KBM-7 (cell line): ENCODE measurements at places on chromosomes 5 and 9.

GRCh38 chr9:91301161-91301560 is 60.6 kb downstream of the AUH start:
- no peak for DNase-seq

DNA sequence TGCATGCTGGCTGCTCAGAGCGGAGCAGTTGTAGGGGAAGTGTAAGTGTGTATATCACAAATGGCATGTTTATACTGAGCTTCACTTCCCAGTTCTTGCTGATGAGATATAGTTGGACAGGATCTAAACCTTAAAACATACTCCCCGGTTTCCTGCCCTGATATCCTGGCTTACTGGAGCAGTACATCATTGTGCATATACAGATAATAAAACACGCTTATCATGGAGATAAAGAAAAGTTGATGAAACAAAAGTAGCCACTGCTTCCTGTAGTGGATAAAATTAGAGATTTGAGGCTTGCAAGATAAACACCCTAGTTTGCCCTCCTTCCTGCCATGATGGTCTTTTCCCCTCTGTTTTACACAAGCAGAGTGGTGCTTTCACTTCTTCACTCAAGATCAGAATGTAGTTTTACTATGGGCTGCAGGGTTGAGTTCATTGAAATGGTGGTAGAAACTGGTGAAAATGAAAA is 15.0 kb downstream of the NPR3 start:
- DNase-seq = peak; percentile 94

- no peak for DNase-seq
These were observed 211.7 kb downstream of the TLE1 start for GRCh38 chr9:81477669-81478068.

GRCh38 chr5:1050423-1051365 is 42.1 kb downstream of the NKD2 start:
- no peak for DNase-seq

GRCh38 chr9:115746496-115746895 is 407.1 kb upstream of the PAPPA start:
- no peak for DNase-seq

- no peak for DNase-seq
These were observed 211.4 kb downstream of the DEPDC1B start for GRCh38 chr5:60488466-60489130.

DNA sequence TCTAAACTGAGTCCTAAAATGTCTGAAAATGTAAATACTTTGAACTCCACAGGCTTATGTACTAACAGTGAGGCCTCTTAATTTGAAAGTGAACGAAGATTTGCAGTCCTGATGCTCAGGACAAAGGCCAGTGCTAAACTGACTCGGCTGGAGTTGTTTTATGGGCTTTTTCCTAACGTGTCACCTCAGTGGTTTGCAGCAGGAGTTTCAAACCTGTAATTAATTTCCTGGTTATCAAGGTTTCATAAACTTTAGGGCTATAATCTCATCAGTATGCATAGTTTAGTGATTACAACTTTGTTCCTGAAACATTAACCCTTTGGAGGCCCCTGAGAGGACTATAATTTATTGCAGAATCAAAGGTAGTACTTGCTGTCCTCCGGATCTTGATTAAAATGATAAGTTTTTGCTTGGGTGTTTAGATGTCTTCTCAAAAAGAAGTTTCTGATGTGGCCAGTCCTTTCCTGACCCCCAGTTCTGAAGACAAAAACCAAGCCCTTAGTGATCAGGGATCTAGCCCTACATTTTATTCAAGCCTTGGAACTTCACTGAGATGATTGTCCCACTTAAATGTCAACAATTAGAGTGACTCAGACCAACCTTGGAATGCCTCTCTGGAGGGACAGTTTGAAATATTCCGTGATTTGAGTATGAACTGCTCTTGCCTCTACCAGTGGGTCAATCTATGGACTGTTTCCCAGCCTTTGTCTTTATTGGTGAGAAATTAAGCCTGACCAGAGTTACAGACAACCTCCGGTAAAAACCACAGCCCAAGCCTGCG is 11.1 kb upstream of the S100Z start:
- DNase-seq = no peak

- DNase-seq = no peak
These were observed 14.0 kb downstream of the ACTBL2 start for GRCh38 chr5:57468481-57469163.

DNA sequence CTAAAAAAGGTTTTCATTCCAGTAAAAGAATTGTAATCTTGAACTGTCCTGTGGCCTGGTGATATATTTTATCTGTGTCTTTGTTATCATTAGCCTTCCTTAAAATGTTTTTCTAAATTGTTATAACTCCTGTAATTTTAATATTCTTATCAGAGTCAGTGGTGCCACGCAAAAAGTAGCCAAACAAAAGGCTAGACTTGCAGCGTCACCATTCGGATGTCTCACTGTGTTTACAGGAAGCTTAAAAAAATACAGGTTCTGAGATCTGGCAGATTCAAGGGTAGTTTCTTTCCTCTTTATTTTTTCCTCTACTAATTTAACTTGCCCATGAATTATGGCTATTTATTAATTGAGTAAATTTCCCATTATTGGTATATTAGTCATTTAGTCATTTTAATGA is 362.3 kb downstream of the MAT2B start:
- no peak for DNase-seq

- DNase-seq = no peak
These were observed 127.8 kb downstream of the KCNIP1 start for GRCh38 chr5:170631466-170632195.

DNA sequence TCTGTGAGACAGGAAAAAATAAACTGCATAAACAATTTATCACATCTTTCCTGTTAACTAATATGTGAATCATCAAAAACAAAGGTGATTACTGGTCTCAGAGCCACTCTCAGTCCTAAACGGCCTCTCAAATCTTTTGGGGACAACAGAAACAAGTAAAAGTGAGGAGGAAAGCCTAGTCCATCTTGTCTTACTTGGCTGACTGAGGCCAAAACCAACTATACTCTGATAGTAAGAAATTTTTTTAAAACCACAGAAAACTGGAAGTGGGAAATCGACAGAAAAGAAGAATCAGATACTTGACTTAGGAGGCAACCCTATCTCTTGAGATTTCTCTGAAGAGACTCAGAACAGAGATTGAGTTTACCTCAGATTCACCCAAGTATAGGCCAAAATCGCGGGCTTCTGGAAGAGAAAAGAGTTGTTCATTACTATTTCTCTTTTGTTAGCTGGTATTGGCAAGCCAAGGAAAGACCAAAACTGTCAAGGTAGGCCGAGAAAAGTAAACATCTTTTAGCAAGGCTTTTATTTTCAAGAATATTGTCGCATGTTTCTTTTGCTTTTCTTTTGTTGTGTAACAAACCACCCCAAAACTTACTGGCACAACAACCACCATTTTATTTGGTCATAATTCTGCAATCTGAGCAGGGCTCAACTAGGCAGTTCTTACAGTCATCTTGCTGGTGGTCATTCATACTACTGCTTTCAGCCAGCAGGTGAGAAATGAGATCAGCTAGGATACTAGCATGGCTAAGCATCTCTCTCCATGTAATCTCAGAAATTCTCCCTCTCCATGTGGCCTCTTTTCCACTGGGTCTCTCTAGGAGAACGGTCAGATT is 46.1 kb downstream of the RFX3 start:
- DNase-seq = no peak

DNA sequence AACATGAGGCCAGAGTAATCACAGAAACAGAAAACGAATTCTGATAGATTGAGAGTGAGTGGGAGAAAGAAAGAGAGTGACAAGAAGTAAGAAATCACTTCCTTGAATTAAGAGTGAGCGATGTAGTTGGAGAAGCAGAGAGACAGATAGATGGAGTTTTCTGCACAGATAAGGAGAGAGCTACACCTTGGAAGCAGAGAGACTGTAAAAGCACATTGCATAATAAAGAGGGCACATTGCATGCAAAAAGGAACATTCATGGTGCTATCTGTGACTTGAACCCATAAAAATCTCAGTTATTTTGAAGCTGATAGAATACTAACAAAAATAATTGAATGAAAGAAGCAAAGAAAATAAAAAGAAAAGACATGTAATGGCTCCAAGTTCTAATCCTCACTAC is 943.8 kb downstream of the NR2F1-AS1 start:
- no peak for DNase-seq

GRCh38 chr9:32882705-32883104 is 99.4 kb downstream of the TMEM215 start:
- no peak for DNase-seq

DNA sequence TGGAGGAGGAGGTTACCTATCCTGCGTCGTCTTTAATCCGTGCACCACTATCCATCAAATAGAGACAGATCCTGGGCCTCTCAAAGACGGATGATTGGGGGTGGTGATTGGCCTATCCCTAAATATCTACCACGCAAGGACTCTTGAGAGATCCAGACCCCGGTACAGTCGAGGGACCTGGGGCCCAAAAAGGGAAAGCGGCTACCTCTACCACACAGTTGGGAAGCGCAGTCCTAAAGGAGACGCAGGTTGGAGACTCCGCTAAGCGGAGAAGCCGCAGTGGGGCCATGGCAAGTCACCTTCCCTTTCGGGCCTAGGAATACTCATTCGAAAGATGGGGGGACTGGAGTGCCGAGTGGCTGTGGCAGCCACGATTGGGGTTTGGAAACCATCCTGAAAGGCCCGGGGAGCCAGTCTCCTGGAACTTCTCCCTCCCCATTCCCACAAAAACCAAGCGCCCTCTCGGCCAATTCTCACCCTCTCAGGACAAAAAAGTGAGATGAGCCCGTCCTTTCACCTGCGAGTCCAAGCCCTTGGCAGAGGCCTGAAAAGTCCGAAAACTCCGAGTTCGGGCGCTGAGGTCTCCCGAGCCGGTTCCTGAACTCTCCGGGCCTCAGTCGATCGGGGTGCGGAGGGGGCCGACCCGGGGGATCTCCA is 499 bp upstream of the FOXE1 start:
- no peak for DNase-seq

DNA sequence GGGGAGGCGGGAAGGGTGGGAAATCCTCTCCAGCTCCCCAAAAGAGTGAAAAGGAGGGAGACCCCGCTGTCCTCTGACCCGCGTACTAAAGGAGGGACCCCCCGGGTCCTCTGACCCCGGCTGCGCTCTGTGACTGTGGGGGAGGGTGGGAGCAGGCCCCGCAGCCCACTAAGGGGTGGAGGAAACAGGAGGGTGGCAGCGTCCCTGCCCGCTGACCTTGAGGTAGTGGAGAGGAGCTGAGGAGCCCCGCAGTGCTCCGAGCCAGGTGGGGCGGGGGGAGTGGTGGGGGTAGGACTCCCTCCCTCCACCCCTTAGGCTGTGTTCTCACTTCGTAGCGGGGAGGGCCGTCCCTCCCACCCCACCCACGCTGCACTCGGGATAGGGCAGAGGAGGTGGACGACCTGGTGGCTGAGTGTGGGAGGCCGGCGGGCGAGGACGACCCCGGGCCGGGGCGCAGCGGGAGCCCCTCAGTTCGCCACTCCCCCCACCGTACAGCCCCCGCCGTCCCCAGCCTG is 449 bp upstream of the ADCY2 start:
- DNase-seq = no peak

DNA sequence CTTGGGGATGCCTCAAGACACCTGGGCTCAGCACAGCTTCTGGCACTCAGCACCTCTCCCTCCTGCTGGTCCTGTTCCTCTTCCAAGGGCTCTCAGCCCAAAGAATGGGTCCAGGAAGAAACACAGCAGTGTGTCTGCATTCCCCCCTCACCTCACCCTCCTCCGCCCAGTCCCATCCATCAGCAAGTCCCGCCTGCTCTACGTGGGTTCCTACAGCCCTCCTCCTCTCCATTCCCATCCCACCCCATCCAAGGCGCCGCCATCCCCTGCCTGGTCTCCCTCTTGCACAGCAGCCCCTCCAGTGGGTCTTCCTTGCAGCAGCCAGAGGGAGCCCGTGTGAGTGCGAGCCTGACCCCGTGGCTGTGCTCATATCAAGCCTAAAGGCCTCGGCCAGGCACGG is 52.3 kb upstream of the RPL26L1 start:
- no peak for DNase-seq

GRCh38 chr9:77290373-77290772 is 113.0 kb downstream of the VPS13A start:
- no peak for DNase-seq

- no peak for DNase-seq
These were observed 33.3 kb upstream of the SH3PXD2B start for GRCh38 chr5:172487671-172488070.

DNA sequence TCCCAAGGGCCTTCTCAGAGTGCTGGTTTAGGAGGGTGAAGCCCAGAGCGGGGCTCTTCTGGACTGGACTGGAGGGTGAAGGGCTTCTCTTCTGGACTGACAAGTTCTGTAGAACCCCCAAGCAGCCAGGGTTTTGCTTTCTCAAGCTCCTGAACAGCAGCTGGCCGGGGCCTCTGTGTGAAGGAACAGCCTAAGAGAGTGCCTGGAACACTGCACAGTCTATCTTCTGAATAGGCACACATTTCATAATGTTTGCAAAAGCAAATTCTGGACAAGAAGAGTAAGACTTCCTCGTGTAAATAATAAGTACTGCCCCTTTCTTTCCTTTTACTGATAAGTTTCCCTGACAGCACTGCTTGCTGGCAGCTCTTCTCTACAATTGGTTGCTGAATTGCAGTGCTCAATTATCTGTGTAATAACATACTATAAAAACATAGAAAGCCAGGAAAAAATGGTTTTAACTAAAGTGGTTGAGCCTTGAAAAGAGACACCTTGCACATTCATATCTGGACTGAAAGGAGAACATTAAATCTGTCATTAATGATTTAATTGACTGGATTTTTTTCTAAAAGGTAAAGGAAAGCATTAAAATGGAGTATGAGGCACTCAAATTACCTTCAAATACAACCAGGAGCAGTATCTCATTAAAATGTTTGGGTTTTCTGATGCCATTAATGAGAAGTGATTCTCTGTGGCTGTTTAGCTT is 20.5 kb downstream of the MAST4 start:
- no peak for DNase-seq

DNA sequence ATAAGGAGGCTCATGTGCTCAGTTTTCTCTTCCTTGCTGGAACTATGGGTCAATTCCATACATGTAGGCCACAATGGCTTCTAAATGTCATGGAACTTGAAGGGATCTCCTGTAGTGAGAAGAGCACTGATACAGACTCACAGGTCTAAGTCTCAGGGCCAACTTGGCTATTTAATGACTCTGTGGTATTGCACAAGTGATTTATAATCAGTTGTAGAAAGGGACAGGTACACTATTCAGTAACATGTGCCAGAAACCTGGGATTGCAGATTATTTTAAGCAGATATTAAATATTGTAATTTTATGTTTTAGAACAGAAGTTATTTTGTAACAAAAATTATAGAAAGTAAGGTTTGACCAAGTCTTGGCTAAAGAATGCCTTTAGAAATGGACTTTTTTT is 241.5 kb upstream of the PIK3R1 start:
- DNase-seq = no peak

GRCh38 chr9:129036923-129037766 is 719 bp downstream of the MIGA2 start:
- no peak for DNase-seq

DNA sequence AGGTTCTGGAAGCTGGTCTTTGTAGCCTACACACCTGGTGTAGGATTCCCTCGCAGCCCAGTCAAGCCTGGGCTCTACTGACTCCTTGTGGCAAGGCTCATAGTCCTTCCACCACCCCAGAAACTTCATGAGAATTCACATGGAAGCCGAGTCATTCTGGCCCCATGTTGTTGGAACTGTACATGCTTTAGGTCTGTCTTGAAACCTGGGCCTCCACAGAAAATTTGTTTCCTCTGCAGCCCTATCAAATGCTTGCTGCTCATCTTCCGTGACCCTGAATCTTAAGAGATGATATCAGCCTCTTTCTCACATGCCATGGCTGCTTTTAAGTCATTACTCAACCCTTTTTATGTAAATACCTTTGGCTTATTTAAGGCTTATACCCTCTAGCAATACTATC is 113.4 kb upstream of the GRHPR start:
- peak; percentile 36 for DNase-seq
